ENCODE measurements at places on chromosomes 2 and 18. TPM values are rescaled to one million over a fixed set of nuclear protein-coding genes. Genes with fewer than 3 reads are reported as not detected.

Gene PUS10
- polyA plus RNA-seq = 4.6 TPM

Gene CCDC148
- polyA plus RNA-seq = not detected

Gene ELMOD3
- polyA plus RNA-seq = 23.1 TPM

Gene TRIM43
- polyA plus RNA-seq = not detected

Gene NXPH2
- polyA plus RNA-seq = not detected

Gene UGT1A3
- polyA plus RNA-seq = not detected

Gene OSBPL6
- not detected for polyA plus RNA-seq

Gene MC2R
- not detected for polyA plus RNA-seq

Gene LRRTM1
- not detected for polyA plus RNA-seq

Gene LRRTM4
- polyA plus RNA-seq = not detected

Gene PAX8
- polyA plus RNA-seq = 0.49 TPM

Gene GPR35
- 1.0 TPM for polyA plus RNA-seq

Gene MOGAT1
- not detected for polyA plus RNA-seq

Gene SPP2
- not detected for polyA plus RNA-seq

Gene LRRC30
- polyA plus RNA-seq = not detected

Gene LIPG
- not detected for polyA plus RNA-seq

Gene ZNF385B
- polyA plus RNA-seq = not detected

Gene DYNAP
- not detected for polyA plus RNA-seq

Gene PRKD3
- polyA plus RNA-seq = 51.0 TPM

Gene CFAP65
- polyA plus RNA-seq = not detected

Gene LYPD6
- polyA plus RNA-seq = not detected

Gene CRYBA2
- polyA plus RNA-seq = not detected

Gene CD226
- 1.1 TPM for polyA plus RNA-seq

Gene MYCN
- not detected for polyA plus RNA-seq

Gene STAMBP
- polyA plus RNA-seq = 54.1 TPM

Gene FRZB
- not detected for polyA plus RNA-seq

Gene GNLY
- polyA plus RNA-seq = 10.7 TPM

Gene ANKRD30B
- not detected for polyA plus RNA-seq

Gene C2orf80
- polyA plus RNA-seq = not detected

Gene MAP3K19
- polyA plus RNA-seq = not detected

Gene ALK
- not detected for polyA plus RNA-seq

Gene AKAIN1
- polyA plus RNA-seq = not detected

Gene RAB11FIP5
- 2.3 TPM for polyA plus RNA-seq

Gene SULT1C2
- not detected for polyA plus RNA-seq

Gene CRYGC
- not detected for polyA plus RNA-seq

Gene ARHGAP25
- polyA plus RNA-seq = 102 TPM

Gene DSC1
- polyA plus RNA-seq = not detected

Gene AGXT
- not detected for polyA plus RNA-seq

Gene ST8SIA5
- polyA plus RNA-seq = not detected

Gene PLCD4
- not detected for polyA plus RNA-seq

Gene SERPINB11
- polyA plus RNA-seq = not detected

Gene ASB18
- polyA plus RNA-seq = not detected
